ENCODE measurements at places on chromosomes 7 and 10.

DNA sequence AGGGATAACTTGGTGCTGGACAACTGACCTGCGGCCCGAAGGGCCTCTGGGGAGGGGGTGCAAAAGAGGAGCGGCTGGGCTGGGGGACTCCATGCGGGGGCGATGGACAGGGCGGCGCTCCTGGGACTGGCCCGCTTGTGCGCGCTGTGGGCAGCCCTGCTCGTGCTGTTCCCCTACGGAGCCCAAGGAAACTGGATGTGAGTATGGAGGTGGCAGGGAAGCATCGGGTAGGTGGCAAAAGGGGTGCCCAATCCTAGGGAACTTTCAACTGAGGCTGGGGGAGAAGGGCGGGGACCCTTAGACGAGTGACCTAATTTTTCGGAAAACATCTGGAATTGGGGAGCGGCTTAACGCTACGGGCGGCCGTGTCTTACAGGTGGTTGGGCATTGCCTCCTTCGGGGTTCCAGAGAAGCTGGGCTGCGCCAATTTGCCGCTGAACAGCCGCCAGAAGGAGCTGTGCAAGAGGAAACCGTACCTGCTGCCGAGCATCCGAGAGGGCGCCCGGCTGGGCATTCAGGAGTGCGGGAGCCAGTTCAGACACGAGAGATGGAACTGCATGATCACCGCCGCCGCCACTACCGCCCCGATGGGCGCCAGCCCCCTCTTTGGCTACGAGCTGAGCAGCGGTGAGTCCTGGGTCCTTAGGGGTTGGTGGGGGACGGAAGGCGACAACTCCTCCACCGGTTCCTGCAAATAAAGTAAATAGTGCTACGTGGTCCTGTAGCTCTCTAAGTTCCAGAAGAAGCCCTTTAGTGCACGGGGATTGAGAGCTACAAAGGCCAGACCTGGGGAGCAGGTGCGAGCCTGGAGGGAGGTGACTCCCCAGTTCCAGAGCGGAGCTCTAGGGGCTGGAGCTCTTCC, 622 bp downstream of the WNT16 start:
- no peak for DNase-seq

DNA sequence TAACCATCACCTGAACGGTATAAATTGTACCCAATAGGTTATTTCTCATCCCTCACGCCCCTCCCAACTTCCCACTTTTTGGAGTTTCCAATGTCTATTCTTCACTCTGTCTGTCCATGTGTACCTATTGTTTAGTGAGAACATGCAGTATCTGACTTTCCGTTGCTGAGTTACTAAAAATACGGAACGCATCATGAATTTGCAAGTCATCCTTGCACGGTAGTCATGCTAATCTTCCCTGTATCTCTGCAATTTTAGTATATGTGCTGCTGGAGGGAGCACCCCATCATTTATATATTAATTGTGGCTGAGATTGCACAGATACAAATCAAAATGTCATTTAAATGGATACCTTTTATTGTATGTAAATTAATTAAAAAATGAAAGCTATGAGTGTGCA, 75.7 kb upstream of the SFMBT2 start:
- no peak for DNase-seq

DNA sequence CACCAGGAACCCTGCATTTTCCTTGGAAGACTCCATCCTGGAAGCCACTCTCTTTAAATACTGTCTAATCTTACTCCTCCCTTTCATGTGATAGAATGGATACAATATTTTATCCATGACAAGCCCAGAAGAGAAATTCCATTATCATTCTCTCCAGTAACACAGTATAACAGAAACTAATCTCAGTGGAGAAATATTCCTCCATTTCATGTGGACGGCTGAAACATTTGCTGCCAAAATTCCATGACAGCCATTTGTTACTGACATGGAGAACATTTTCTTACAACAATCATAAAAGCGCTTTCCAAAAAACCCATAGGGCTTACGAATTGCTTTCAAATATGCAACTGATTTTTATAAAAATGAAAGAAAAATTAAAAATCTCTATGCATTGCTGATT, 392.8 kb upstream of the KLF6 start:
- DNase-seq: no peak

- no peak for DNase-seq
These were observed 65.3 kb downstream of the EBF3 start for GRCh38 chr10:129898706-129899268.

DNA sequence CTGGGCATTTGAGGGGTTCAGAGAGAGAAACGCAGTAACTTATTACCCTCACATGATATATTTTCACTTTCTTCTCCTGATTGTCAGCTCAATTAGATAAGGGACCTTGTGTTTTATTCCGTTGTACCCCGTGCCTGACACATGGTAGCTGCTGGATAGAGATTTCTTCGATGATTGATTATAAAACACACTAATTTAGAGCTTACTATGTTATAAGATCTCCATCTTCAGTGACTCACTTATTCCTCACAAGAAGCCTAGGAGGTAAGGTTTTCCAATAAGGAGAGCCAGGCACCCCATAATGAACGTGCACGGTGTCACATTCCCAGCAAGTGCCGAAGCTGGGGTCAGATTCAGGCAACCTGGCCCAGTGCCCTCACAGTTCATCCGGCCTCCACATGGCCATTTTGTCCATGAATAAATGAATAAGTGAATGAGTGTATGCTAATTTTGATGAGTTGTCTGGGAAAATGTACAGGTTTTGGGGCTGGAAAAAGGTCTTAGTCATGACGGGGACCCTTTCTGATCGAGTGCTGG, 138.1 kb upstream of the CDCA7L start:
- DNase-seq: no peak

- peak; percentile 16 for DNase-seq
These were observed 293.5 kb upstream of the GALNT17 start for GRCh38 chr7:70838292-70838907.

DNA sequence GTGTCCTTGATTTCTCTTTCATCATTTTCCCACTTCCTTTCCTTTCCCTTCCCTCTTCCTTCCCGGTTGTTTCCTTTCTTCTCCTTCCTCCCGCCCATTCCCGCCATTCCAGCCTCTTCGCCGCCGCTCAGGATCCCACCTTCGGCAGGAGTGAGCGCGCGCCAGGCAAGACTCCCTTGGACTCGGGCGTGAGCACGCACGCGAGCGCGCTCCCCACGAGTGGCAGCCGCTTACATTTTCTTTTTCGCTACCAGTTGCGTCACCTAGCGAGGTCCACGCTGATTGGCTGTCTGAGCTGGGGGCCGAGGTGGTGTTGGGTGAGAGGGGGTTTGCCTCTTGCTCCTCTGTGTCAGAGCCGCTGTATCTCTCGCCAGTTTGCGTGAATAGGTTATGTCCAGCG, 11.8 kb downstream of the ZAN start:
- DNase-seq: peak; percentile 71

DNA sequence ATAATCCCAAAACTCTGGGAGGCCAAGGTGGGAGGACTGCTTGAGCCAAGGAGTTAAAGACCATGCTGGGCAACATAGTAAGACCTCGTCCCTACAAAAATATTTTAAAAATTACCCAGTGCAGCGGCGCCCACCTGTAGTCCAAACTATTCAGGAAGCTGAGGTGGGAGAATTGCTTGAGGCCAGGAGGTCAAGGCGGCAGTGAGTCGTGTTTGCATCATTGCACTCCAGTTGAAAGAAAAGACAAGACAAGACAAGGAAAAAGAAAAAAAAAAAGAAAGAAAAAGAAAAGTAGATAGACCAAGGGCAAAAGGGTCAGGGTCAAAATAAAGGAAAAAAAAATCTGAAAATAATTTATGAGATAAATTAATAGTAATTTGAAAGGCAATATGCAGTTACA, 5.8 kb downstream of the ANXA7 start:
- DNase-seq: no peak

GRCh38 chr7:92973293-92973731, 136.9 kb upstream of the CDK6 start:
- DNase-seq: no peak
